Tibial nerve (tissue), 4 donors: ENCODE measurements at places on chromosomes 13 and 19.

- DNase-seq: no peak
Observed at GRCh38 chr19:53908935-53909415, at the start of gene CACNG7. TSS of gene CACNG7 (plus strand) at chr19:53909278. CDS start at chr19:53912832, 3,554 bp downstream.

DNA sequence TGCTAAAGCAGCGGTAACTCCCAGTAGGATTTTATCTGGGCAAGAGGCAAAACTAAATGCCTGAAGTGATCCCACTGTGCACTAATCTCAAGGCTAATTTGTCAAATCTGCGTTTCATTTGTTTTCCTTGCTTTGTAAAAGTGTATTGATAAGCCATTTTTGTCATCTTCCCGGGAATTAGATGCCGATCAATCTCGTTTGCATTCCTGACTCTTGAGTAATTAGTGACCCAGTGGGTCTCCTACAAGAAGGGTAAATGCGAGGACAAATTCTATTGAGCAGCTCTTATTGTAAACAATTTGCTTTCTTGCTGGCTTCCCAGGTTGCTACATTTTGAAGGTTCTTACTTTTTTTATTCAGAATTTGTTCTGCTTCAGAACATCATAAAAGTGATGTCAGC is 129.7 kb downstream of the EFNB2 start:
- no peak for DNase-seq

DNA sequence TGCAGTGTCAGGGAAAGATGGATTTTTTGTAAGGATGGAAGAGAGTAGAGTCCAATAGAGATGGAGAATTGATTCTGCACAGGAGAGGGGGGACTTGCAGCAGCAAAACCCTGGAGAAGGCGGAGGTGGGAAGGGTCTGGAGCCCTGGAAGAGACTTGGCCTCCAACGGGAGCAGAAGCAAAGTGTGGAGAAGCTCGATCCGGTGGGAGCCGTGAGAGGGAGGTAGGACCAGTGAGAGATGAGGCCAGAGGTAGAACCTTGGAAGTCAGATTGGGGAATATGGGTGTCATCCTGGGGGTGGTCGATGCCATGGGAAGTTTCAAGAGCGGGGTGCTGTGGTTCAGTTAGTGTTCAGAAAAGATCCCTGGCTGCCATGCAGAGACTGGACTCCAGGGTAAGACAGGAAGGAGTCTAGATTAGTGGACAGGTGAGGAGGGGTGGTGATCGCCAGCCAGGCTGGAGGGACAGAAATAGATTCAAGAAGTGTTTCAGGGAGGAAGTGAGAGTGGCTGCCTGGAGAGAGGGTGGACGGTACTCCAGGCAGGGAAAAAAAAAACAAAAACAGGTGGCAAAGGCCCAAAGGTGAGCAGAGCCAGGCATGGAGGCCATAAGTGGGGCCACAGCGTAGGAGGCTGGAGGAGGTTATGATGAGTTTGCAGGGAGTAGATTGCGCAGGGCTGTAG is 2.6 kb downstream of the PPP5C start:
- DNase-seq: no peak

GRCh38 chr13:80454245-80454644 is 113.3 kb upstream of the SPRY2 start:
- DNase-seq: no peak

DNA sequence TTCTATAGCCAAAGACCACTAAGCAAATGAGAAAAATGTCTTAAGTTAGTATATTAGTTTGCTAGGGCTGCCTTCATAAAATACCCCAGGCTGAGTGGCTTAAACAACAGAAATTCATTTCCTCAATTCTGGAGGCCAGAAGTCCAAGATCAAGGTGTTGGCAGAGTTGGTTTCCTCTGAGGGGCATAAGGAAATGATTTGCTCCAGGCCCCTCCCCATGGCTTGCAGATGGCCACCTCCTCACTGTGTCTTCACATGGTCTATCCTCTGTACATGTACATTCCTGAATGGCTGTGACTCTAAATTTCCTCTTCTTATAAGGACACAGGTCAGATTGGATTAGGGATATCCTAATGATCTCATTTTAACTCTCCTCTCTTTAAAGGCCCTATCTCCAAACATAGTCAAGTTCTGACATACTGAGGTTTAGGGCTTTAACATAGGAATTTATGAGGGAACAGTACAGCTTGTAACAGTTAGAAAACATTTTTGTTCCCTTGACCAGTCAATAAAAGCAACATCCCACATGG is 307.4 kb downstream of the DIAPH3 start:
- DNase-seq: no peak

- no peak for DNase-seq
Observed at GRCh38 chr13:33202644-33203169, 82.8 kb downstream of the STARD13 start.

DNA sequence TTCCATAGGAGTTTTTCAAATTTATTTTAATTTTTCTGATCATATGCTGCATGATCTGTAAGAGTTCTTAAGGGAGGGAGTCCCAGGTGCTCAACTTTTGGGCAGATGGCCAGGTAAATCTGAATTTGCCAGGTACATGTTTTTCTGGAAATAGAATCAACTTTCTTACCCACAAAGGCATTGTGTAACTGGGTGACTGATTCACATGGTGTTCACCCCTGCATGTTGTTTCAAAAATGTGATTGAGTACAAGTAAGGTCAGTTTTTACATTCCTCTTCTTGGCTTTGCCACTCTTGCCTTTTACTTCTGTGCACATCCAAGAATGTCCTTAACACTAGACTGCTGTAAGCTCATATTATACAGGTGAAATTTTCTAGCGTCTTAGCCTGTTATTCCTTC is 30.4 kb downstream of the RB1 start:
- DNase-seq: no peak

DNA sequence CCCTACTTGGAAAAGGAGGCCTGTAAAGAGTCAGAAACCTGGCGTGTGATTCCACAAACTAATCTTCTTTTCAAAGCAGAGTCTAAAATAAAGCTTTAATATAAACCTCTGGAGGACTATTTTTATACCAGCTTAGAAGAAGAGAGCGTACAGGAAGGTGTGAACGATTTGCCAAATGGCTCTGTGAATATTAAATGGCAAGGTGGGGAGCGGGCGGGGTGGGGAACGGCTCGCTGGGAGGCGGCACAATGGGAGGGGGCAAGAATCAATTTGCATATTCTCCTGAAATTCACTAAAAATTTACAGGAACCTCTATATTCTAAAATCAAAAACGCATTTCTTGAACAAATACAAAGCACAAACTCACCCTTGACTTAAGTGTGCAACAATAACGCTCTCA is 982 bp downstream of the ZNF780B start:
- no peak for DNase-seq

DNA sequence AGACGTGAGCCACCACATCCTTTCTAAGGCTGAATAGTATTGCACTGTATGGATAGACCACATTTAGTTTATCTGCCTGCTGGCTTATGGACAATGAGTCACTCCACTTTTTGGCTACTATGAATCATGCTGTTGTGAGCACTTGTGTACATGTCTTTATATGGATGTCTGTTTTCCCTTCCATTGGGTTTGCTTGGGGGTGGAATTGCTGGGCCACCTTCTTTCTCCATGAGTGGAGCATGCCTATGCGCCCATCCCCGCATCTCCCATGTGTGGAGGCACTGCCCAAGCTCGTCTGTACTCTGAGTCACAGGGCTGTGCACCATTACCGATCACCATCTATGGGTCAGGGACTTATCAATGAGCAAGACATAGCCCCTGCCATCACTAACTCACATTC is 127.2 kb upstream of the GJB6 start:
- DNase-seq: no peak

DNA sequence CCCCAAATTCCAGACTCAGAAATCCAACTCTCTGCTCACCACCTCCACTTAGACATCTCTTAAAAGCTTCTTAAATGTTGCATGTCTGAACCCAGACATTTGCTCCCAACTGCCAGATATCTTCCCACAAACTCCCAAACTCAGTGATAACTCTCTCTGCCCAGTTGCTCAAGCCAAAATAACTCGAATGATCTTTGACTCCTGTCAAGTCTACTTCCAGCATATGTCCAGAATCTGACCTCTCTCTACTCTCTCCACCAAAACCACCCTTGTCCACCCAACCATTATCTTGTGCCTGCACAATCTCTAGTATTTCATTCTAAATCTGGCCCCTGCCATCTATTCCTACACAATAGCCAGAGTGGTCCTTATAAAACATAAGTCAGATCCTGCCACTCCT is 99.3 kb downstream of the FGF14 start:
- no peak for DNase-seq
